ENCODE measurements at places on chromosomes 11 and 22.

- DNase-seq = no peak
These were observed 406.0 kb downstream of the TMEM135 start for GRCh38 chr11:87443707-87444106.

DNA sequence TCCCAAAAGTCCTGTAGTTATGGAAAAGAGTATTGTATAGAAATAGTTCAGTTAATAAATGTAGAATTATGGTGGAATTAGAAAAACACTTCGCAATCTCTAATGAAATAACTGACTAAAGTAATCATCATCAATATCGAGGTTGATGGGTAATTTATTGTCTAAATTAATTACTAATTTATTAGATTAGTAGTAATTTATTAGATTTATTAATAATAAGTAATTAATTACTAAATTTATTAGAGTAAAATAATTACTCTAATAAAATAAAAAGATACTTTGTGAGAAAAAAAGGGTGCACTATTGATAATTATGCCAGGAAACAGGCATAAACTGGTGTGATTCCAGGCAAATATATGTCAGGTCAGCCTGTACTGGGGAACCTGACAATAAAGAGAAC is 455.6 kb downstream of the AASDHPPT start:
- DNase-seq = no peak

GRCh38 chr11:67417425-67417824 is 1.9 kb downstream of the CARNS1 start:
- DNase-seq = no peak

DNA sequence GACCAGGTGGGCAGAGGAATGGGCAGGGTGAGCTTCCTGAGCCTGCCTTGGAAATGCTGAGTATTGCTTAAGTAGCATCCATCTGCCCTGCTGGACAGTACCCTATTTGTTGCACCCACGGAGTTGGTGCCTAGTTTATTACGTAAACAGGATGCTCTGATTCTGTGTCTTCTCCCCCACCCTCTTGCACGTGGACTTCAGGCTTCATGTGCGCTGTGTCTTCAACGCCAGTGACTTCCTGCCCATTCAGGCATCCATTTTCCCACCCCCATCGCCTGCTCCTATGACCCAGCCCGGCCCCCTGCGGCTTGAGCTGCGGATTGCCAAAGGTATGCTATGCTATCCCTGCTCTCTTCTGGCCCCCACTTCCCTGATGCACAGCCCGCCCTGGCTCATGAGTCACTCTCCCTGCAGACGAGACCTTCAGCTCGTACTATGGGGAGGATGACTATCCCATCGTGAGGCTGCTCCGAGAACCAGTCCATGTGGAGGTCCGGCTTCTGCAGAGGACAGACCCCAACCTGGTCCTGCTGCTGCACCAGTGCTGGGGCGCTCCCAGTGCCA is 5.7 kb downstream of the ZP1 start:
- DNase-seq = no peak

- DNase-seq = no peak
These were observed 819.8 kb downstream of the OPCML start for GRCh38 chr11:132712466-132712865.

DNA sequence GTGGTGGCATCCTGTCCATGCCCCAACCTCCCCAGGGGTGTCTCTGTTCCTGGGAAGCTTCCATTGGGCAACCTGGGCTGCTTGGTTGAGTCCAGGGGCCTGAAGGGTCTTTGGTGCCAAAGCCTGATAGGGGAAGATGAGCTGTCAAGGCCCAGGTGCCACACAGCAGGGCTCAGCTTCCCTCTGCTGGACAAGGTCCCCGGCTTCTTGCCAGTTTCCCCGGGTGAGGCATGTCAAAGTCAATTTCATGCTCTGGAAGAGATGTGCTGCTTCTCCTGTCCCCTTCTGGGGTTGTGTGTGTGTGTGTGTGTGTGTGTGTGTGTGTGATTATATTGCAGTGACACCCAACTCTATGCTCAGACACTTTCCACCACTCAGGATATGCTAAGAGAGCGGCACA is 26.9 kb downstream of the TP53I11 start:
- no peak for DNase-seq

DNA sequence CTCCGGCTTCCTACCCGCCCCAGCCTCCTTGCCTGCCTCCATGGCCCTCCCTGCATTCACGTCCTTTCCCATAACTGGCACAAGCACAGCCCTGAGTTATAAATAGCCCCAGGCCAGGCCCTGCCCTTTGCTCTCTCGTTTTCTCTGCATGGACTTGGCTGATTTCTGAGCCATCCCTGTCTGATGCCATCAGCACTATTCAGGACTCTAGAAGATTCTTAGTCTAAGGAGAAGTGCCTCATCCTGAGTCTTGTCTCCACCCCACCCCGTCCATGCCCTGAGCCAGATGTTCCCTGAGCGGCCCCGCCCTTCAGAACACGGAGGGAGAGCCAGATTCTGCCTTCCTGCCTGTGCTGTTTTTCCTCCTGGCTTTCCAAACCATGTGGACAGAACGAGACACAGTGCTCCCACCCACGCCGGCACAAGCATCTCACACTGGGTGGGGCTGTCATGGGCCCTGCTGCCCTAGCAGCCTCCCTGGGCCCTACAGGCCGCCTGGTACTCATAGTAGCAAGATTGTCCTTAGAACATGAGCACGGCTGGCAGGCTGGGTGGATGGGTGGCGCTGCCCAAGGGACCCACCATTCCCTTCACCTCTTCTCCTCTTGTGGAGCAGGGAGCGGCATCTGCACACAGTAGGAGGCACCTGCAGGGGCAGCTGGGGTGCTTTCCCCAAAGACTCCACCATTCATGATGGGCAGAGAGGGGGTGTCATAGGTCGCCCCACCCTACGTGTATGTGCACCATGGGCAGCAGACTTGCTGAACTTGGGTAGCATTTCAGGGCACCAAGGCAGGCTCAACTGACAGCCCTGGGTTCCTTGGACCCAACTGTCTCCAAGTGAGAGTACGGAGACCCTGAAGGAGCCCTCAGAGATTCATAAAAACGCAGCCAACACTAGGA is 76.9 kb downstream of the BCR start:
- no peak for DNase-seq

DNA sequence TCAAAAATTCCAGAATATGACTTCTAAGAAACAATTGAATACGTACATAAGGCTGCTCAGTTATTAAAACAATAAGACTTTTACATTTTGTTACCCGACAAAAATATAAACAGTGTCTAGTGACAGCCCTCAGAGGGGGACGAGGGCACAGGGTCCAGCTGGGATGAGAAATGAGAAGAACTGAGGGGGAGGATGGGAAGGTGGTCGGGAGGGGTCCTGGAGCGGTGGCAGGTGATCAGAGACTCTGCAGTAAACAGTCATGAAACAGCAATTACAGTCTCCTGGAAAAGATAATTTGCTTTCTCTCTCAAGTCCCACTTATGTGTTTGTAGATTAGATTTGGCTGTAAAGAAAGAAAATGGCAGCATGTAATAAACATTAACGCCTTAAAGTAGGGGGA is 56.0 kb downstream of the PACSIN2 start:
- no peak for DNase-seq

GRCh38 chr22:18033204-18033998 is 9.0 kb upstream of the MICAL3 start:
- DNase-seq = no peak

DNA sequence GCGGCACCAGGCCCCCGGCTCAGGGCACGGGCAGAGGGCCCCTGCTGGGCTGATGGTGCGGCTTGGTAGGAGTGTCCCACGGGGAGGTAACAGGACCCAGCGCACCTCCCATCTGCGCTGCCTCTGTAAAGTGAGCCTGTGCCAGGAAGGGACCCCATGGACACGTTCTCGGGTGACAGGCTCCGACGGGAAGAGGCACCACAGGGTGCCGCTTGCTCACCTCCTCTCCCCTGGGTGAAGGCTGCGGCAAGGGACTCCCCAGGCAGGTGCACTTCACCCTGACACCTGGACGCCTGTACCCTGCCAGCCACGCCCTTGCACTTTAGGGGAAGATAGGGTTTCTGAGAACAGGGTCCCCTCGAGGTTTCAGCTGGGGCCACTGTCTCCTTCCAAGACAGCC is 48.1 kb downstream of the SHANK2 start:
- DNase-seq = no peak

GRCh38 chr11:73152861-73153483 is 10.9 kb upstream of the FCHSD2 start:
- DNase-seq = peak; percentile 57

GRCh38 chr11:9716275-9717039 is 52.6 kb downstream of the SWAP70 start:
- peak; percentile 38 for DNase-seq

GRCh38 chr11:65429724-65430405 is 7.3 kb downstream of the NEAT1 start:
- peak; percentile 64 for DNase-seq

GRCh38 chr11:67401495-67402191 is at the start of gene PPP1CA:
Gene PPP1CA, minus strand, starts transcription at chr11:67401858. Its CDS starts 76 bp downstream, at chr11:67401782.
- peak; percentile 92 for DNase-seq

DNA sequence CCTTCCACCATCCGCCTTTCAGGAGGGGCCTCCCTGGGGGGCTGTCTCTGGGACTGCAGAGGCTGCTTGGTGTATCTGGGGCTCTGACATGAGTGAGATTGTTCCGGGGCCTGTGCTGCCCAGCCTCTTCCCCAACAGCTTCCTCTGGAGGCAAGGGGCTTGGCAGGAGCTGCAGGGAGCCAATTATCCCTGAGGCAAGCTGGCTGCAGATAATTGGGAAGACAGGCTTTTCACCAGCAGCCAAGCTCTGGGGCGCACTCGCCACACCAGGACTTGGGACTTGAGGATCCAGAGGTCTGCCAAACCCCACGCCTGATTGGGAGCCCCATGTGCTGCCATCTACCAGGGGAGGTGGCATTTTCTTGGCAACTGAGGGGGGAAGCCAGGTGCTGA is 15.6 kb upstream of the RTN4R start:
- no peak for DNase-seq

GRCh38 chr22:44555597-44555996 is 57.6 kb upstream of the RTL6 start:
- DNase-seq = no peak

GRCh38 chr11:116427903-116428637 is 344.7 kb downstream of the BUD13 start:
- DNase-seq = no peak

GRCh38 chr22:37747080-37747714 is 50.3 kb downstream of the TRIOBP start:
- DNase-seq = no peak

DNA sequence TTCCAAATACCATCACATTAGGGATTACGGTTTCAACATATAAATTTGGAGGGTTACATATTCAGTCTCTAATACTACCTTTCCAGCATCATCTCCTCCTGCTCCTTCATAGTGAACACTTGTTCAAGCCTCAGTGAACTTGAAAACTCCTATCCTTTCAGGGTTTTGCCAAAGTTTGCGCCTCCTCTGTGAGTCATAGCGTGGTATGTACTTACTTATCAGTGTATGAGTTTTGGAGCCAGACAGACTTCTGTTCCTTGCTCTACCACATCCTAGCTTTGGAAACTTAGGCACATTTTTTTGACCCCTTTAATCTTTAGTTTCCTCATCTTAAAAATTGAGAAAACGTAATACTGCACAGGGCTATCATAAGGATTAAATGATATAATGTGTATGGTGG is 160.1 kb upstream of the ZC3H12C start:
- DNase-seq = no peak
